Mesothelial cell of epicardium (in vitro differentiated cells): ENCODE measurements at places on chromosomes 7 and 10.

- no peak for DNase-seq
Measured at GRCh38 chr10:35335133-35336083, 901 bp upstream of the CCNY start.

GRCh38 chr7:1642291-1642731, 27.8 kb upstream of the ELFN1 start:
- no peak for DNase-seq

DNA sequence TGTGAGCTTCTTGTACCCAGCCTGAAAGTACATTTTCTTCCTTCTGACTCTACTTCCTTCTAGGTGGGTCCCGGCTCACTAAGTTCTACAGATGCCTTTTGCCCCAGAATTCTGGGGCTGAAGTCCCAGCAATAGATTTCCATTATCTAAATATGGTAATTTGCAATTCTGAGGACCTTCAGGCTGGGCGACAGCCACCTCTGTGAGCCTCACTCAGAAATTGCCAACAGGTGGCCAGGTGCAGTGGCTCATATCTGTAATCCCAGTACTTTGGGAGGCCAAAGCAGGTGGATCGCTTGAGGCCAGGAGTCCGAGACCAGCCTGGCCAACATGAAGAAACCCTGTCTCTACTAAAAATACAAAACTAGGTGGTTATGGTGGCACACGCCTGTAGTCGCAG, 23.7 kb downstream of the CREM start:
- DNase-seq, result no peak

DNA sequence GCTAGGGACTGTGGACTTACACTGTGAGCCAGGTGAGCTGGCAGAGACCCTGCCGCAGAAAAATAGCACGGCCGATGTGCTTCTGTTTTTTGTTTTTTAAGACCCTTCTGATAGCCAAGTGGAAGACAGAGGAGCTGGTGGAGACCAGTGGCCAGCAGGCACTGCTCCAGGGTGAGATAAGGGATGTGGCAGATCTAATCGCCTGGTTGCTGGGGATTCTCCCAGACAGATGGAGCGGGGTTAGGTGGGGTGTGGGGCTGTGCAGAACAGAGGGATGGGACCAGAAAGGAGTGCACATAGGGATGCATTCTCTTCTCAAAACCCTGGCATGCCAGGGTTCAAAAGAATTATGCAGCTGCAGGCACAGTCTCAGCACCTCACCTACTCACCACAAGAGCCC, 82.2 kb downstream of the VOPP1 start:
- no peak for DNase-seq

- no peak for DNase-seq
Measured at GRCh38 chr10:6035931-6036575, 26.1 kb downstream of the IL2RA start.

DNA sequence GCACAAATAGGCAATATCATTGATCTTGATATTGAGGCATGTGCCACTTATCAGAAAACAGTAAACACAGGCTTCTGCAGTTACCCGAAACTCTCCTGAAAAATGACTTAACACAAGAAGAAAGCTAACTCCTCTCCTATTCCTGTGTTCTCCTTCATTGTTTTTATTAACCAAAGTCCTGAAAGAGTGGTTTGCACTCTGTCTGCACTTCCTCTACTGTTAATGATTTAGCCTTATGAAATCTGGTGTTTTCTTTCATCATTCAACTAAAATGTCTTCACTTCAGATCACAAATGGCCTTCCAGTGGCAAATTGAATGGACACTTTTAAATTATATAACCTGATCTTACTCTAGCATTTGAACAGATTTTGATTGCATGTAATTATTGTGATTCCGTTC, 630.6 kb upstream of the PHF14 start:
- DNase-seq, result no peak

DNA sequence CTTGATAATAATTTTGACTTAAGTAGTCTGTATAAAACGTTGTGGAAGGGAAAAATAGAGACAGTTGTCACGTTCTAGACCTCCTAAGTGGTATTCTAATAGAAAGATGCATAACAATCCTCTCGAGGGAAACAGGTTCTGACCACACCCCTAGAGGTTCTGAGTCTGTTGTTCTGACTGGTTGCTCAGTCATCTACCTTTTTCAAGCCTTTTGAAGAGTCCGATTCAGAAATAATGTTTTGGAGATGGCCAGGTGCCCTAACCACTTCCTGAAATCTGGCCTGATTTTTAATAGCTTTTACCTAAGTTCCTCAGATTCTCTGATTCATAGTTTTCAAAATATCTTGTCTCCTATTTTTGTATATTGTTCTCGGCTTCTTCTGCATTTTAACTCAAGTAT, 175.6 kb downstream of the HDAC9 start:
- DNase-seq, result no peak

DNA sequence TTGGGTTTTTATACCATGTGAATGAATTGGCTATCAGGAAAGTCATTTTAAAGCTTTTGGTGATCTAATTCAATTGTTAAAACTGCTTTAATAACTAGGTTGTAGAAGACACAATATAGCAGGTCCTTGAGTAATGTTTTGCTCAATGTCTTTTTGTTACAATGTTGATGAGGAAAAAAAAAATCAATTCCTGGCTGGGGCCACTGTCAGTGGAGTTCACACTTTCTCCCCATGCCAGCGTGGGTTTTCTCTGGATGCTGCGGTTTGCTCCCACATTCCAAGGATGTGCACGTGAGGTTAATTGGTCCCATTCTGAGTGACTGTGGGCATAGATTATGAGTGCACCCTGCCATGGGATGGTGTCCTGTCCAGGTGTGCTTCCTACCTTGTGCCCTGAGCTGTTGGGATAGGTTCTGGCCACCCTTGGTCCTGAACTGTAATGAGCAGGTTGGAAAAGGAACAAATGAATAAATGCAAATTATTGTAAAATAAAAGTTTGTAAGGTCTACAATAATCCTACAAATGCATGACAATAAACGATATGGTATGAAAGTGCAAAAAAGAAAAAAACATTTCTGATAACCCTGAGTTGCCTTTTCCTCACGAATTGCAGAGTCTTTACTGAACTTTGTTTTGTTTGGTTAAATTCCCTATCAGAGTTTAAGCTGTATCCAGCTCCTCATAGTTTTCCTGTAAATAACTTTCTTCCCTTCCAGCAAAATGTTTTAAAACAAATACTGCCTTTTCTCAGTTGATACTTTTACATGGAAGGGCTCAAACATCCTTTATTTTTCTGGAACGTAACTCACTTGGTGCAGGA, 62.7 kb downstream of the AKR1C4 start:
- DNase-seq, result no peak

DNA sequence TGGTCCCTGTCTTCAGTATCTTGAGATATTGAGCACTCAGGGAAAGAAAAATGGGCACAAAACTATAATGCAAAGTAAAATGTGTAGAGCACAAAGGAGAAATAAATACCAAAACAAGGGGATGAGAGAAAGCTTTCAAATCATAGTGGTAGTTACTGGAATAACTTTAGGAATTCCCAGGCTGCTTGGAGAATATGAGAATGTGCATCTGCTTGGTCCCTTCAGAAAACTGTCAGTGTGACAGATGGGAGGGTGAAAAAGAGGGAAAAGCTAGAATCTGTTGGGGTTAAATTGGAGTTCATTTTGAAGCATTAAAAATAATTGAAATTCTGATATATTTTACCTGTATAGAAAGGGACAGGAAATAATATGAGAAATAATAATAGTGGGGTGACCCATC, 15.3 kb downstream of the ST7 start:
- no peak for DNase-seq
